ENCODE measurements at places on chromosomes 4 and X.

GRCh38 chrX:11941571-11941970 lies 183.5 kb downstream of the MSL3 start:
- no peak for DNase-seq

DNA sequence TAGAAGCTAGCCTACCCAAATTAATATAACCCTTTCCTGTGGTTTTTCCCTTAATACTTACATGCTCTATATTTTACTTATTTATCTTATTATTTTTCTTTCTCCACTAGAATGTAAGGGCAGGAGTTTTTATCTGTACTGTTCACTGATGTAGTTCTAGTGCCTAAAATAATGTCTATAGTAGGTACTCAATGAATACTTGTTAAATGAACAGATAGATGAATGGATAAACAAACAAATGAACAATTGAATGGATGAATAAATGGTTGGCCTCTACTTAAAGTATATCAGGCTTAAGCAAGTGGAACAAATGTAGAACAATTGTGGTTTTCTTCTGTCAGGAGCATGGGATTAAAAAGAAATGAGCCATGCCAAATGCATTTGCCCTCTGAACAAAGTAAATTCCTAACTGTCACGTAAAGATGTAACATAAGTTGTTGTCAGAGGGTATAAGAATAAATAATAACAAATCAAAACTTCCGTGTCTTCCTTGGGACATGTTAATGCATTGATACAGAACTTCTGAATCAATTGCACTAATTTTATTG lies 54.1 kb downstream of the SYTL5 start:
- DNase-seq: no peak

GRCh38 chrX:38175139-38175538 lies 45.5 kb downstream of the SRPX start:
- DNase-seq: no peak

DNA sequence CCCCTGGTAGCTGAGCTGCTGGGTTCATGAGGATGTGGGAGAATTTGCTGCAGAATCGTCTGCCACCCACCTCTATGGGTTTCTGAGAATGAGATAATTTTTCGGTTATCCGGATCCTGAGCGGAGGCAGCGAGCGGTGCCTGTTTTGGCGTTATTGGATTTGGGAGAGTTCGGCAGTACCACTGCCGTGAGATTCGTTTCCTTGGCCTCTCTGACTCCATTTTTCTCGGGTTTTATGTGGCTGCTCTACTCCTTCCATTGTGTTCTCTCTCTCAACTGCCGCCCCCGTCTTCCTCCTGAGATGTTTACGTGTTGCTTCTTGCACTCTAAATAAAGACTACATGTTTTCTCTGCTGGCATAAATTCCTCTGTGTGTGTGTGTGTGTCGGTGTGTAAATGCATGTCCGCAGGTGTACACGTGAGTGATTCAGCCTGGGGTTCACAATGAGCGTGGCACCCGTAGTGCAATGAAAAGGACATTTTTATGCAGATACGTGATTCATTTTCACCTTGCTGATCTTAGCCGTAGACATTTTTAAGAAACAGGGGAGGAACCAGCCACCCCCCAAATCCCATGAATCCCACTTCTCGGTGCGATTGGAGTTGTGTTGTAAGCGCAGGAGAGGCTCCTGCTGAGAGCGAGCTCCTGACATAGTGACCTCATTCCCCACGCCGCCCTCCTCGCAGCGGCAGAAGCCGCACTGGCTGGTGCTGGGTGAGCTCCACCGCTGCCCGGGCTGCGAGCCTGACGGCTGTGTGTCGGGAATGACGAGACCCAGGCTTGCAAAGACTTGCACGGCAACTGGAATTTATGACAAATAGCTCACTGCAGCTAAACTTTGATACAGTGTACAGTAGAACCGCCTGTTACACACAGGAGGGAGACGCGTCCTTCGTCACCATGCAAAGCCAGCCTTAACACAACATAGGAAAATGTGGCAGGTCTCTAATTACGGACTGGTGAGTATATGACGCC lies 82.2 kb downstream of the STOX2 start:
- no peak for DNase-seq

DNA sequence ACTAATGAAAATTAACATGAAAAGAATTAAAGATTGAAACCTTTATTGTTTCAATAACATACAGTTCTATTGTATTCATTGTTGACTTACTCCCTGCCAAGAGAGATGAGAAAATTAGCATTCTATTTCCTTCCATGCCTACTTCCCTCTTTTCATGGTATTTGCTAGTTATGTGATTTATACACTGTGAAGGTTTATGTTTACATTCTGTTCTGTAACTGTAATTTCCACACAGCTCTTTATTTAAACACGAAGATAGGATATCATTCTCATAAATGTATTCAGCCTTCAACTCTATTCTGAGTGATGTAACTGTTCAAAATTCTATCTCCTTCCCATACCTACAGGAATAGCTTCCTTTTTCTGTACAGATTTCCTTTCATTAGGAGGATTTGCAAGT lies 6.6 kb downstream of the CCDC110 start:
- no peak for DNase-seq

GRCh38 chr4:4852591-4853362 lies 6.7 kb upstream of the MSX1 start:
- DNase-seq: no peak

GRCh38 chr4:85478576-85478975 lies 3.6 kb downstream of the ARHGAP24 start:
- DNase-seq: no peak

All from activated CD8-positive, alpha-beta memory T cell treated with anti-CD3 and anti-CD28 coated beads for 24 hours (primary cell).